ENCODE measurements at places on chromosomes 11 and 22.

DNA sequence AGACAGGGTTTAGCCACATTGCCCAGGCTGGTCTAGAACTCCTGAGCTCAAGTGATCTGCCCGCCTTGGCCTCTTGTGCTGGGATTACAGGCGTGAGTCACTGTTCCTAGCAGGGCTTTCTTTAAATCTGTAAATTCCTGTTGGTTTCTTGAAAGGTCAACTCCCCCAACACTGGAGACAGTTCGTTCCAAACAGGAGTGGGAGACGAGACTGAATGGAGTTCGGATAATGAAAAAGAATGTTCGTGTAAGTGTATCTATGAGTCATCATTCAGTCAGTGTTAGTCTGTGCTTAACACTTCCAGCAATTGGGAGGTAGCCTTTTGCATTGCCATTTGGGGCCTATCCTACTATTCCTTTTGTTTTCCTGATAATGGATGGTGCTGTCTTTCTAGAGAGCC is 10.0 kb upstream of the BACE1-AS start:
- no peak for DNase-seq

DNA sequence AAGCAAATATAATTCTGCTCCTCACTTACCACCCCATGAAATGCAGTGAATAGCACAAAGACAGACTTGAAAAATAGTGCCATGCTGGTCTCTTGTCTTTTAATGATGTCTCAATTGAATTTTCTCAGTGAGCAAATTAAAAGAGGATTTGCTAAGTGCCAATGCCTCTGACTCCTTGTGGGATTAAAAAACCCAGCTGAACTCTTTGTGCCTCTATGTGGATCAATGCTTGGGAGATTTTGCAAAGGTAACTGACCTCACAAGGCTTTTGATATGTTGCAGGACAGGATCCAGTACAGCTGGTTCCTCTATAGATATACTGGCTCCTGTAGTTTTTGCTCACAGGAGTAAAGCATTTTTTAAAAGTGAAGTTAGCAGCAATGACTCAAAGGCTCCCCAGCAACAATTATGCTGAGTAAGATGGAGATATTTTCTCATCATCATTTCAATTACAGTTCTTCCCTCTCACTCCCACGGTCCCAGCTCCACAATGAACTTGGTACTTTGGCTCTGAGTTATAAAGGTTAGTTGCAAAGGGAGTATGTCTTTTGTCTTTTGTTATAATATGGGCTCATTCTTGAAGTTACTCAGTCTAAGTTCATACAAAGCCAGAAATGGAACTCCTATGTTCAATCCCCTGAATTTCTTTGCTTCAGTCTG is 471.5 kb downstream of the LRRC4C start:
- no peak for DNase-seq

DNA sequence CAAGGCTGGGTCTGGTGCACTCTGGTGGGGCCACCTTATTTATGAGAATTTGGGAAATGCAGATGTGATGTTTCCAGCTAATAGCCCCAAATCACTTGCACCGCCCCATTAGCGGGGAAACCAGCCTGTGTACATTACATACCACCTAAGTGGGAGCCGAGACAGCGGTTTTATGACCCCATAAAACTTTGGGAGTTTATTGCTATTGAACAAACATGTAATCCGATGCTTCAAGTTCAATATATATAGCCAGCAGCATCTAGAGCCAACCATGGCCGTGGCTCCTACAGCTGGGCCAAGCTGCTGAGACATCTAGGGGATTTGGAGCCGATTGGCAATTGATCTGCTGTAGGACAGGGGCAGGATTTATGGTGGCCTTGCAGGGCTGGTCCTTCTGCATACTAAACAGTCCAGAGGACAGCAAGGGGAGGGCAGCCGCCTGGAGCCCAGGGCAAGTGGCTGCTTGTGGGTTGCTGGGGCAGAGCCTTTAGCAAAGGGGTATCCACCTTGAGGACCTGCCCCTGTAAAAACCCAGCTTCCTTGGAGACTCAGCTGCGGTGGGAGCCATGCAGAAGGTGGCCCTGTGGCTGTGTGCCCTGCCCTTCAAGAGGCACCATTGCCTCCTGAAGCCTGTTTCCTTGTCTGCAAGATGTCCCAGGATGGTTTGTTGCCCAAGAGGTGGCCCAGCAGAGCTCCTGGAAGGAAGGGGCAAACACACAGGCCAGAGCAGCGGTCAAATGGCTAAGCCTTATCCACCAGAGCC is 47.9 kb upstream of the CCDC188 start:
- no peak for DNase-seq

- DNase-seq = no peak
These were observed 105.9 kb downstream of the NXPE2 start for GRCh38 chr11:114784216-114784615.

- no peak for DNase-seq
These were observed at the start of gene KLHL35 for GRCh38 chr11:75432911-75433321. KLHL35 (minus strand) TSS chr11:75433203; CDS start chr11:75430629, 2,574 bp downstream.

- DNase-seq = no peak
These were observed 3.6 kb downstream of the CHADL start for GRCh38 chr22:41237036-41237706.

GRCh38 chr11:27467181-27467913 is 5.2 kb downstream of the LGR4 start:
- DNase-seq = no peak

GRCh38 chr11:116556483-116556882 is 216.3 kb downstream of the BUD13 start:
- DNase-seq = no peak

DNA sequence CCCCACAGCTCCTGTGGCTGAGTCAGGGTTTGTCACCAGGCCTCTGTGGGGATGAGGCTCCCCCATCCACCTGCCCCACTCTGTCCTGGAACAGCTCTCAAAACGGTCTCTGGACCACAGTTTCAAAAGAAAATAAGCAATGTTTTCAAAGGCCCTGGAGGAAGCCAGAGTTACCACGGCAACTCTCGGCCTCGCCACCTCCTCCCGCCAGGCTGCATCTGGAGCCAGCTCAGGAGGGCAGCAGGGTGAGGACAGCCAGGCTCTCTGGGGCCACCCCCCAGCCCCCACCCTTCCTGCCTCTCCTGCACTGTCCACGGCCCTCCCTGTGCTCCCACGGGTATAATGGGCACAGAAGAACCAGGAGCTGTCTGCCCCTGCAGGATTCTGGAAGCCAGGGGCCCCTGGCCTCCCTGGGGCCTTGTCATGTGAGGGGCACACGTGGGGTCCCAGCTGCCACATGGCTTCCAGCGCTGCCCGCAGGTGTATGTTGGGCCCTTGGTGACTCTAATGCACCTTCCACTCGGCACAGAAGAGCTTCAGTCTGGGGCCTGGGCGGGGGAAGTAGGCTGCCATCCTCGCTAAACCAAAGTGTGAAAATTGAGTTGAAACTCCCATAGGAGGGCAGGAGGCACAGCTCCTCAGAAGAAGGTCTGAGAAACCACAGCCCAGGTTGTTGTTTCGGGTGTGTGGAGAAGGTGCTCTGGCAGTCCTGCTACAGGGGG is 10.3 kb downstream of the CD81 start:
- DNase-seq = peak; percentile 50

GRCh38 chr11:43589601-43590250 is 90.8 kb upstream of the HSD17B12 start:
- no peak for DNase-seq

- no peak for DNase-seq
These were observed 155.9 kb downstream of the CCDC34 start for GRCh38 chr11:27207025-27207650.

GRCh38 chr22:22121445-22121844 is 123.1 kb upstream of the VPREB1 start:
- no peak for DNase-seq

GRCh38 chr11:70709596-70709995 is 311.3 kb downstream of the CTTN start:
- no peak for DNase-seq

DNA sequence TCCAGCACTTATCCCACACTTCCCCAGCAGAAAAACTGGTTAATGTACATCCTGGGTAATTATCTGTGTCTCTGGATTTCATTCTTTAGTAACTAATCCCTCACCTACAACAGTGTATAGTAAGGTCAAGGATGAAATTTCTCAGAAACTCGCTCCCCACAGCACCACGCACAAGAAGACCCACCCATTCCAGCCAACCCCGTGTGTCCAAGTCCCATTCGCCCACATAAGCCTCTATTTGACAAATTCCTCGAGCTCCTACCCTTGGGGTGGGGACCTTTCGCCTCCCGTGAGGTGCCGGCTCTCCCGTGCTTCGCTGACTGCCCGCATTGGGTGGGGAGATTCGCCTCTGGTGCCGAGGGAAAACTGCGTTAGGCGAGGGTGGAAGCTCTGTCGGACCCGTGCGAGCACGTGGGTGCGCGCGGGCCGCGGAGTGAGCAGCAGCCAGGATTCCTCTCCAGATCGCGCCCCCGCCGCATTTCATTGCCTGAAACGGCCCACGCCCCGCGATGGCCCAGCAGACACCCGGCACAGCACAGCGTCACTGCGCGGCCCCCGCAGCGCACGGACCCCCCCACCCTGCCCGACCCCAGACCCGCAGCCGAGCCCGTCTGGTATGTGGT is 866 bp downstream of the EXPH5 start:
- peak; percentile 55 for DNase-seq

- DNase-seq = no peak
These were observed 60.3 kb downstream of the TMPRSS5 start for GRCh38 chr11:113645593-113646349.

DNA sequence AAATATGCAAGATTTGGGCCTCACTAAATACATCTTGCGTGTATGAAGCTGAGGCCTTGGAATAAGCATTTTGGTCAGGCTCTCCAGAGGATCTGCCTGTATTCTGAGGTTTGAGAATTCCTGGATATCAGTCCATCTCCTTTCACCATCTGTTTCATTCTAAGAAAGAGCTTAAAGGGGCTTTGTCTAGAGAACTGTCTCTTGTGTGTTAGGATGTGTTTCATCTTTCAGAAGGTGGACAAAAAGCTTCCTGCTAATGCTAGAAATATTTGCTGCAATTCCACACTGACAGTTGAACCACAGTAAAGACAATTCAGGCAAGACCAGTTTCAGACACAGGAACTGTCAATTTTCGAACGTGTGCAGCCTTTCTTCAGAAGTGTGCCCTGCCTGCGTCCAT is 185.4 kb downstream of the DBX1 start:
- no peak for DNase-seq

DNA sequence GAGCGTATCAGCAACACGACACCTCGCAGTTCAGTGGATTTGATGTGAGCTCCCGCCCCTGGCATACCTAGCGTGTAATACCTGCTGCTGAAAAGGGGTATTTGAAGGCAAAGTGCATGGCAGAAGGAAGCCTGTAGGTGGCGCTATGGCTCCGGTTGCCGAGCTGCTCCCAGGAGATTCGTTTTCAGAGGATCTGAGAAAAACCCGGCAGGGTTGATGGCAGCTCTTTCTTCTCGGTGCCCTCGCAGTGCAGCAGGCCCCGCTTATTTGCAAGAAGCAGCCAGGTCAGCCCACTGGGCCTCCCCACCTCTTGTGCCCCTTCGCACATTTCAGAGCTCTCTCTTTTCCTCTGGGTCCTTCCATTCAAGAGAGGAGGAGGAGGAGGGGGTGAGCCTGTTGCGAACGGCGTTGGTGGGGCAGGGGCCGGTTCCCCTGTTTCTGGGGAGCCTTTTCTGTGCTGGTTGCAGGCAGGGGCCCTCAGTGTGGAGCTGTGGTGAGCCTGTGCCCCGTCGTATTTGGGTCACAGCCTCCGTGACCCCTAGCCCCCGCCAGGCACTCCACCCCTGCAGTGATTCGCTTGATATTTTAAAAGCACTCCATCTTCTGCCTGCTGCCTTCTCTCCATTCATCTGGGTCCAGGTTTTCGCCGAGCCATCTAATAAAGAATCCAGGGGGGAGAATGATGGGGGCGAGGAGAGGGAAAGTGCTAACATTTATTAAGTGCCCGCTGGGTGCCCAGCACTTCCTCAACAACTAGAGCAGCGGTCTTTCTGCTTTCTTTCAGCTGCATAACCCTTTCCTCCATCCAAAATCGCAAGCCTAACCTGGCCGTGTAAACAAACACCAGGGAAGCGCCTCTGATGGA is 85.3 kb upstream of the SYT13 start:
- DNase-seq = peak; percentile 76

DNA sequence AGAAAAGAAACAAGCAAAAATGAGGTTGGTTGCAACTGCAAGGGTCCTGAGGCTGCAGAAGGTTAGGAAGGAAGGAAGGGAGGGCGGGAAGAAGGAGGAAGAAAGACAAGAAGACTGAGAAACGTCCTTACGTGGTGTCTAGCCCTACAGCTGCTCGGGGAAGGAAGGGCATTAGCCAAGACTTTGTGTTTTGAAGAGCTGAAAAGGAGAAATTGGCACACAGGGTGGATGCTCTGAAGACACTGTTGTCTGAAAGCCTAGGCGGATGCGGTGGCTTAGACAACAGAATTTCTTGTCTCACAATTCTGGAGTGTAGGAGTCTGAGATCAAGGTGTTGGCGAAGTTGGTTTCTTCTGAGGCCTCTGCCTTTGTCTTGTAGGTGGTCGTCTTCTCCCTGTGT is 60.7 kb downstream of the MCM5 start:
- DNase-seq = no peak

- DNase-seq = no peak
These were observed 33.0 kb upstream of the NUP160 start for GRCh38 chr11:47881145-47881544.

GRCh38 chr11:72844356-72844755 is 30.1 kb downstream of the ATG16L2 start:
- no peak for DNase-seq

- DNase-seq = no peak
These were observed 9.0 kb upstream of the MALAT1 start for GRCh38 chr11:65489706-65490320.

DNA sequence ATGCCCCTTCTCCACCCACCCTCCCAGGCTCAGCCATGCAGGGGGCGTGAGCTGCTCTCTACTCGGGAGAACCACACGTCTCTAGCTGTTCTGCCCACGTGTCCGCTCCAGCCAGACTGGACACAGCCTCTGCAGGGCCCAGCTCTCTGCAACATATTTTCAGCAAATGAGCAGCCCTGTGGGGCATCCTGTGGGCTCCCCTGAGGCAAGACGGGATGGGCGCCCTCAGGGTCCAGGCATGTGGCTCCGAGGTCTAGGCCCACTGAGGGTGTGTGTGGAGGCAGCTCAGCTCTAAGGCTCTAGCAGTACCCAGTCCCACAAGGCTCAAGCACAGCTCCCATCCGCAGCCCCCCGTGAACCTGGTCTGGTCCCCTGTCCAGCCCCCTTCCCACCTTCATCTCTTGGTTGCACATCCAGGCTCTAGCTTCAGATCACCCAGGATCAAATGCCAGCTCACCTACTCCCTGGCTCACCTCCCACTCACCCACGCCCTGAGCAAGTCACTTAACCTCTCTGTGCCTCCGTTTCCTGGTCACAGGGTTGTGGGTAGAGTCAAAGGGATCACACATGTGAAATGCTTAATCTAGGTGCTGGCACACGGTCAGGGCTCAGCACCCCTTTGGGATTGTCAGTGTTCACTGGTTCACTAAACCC is 57.8 kb upstream of the TCF20 start:
- DNase-seq = no peak

DNA sequence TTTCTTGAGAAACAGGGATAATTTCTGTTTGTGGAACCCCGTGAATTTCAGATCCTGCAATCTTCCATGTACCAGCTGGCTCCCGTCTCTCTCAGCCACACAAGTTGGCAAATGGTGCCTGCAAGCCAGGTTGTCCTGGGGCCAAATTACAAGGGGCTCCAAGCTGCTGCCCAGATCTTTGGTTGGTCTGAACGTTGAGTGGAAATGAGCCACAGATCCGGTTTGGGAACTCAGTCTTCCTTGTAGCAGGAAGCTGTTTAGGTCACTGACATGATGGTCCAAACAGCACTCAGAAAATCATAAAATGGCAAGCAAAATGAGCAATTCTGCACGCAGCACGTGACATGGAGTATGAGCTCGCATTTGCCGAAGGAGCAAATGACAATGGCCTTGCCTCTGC is 1496.4 kb downstream of the TBC1D22A start:
- no peak for DNase-seq

All from GM10248 (cell line).